Effector memory CD8-positive, alpha-beta T cell (primary cell): ENCODE measurements at places on chromosomes 6 and 20.
A peak's percentile ranks its signal among the peaks of the same experiment; 100 is the strongest.

- DNase-seq = no peak
These were observed 390.5 kb upstream of the HSF2 start for GRCh38 chr6:122009000-122009350.

GRCh38 chr6:20118892-20119291 lies 93.4 kb downstream of the MBOAT1 start:
- DNase-seq = no peak

DNA sequence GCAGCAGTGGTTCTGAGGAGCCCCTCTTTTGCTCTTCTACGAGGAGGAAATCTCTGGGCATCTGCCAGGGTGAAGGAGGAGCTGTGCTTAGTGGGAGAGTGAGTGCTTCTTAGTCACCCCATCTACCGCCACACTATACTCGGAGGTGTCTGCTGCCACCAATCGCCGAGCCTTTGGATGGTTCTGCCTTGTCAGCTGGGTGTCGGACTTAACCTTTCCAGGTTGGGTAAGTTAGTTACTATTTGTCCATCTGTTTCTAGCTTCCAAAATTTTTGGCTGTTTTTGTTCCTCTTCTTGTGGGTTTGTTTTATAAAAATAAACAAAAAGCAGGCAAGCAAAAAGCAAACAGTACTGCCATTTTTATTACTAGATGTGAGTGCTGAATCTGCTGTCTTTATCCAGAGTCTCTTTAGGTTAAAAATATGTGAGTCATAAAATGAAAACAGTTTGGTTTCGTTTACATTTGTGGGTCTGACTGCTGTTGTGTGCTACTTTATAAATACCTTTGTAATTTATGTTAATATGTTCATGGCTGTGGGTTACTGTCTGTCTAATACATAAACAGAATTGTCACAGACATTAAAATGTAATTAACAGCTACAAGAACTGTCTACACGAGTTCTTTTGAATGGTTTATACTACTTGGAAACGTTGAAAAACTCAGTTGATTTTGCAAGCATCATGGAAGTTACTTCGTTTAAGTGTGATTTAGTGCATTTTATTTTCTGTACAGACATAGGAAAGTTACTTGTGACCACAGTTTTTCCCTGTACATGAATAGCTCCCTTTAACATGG lies 89.2 kb downstream of the ARID1B start:
- peak; percentile 4 for DNase-seq

DNA sequence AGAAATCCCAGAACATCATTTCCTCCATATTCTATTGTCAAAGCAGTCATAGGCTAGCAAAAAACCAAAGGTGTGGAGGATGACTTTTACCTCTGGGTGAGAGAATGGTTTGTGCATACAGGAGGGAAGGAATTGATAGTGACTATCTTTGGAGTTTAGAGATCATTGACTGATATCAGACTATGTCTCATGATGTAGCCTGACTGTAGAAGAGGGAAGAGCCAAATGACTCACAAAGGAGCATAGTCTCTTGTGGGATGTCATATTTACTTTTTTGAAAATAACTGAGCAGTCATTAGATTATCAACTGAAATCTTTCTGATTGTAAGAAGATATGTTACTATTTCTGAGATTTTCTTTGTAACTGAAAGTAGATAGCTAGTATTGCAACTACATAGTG lies 158.5 kb downstream of the FLRT3 start:
- no peak for DNase-seq

DNA sequence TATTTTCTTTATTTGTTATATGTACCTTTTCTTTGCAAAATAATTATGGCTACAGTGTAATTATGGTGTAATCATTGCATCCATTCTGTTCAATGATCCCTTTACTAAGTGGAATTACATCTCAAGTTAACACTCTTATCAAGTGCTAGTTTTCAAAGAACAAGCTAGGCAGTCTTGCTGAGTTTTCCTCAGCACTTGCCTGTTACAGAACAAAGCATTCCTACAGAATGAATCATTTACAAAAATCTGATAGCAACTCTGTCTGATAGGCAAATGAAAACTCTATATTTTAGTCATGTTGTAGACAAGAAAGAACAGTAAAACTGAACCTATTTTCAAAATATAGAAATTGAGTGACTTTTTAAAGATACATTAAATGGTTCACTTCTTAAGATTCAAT lies 109.8 kb upstream of the POU3F2 start:
- DNase-seq = no peak

GRCh38 chr6:3419624-3420272 lies 37.1 kb downstream of the SLC22A23 start:
- DNase-seq = no peak

GRCh38 chr6:84263557-84263956 lies 36.1 kb upstream of the CEP162 start:
- DNase-seq = no peak

- DNase-seq = no peak
These were observed 718.9 kb downstream of the EPHA7 start for GRCh38 chr6:92700411-92700810.

- DNase-seq = no peak
These were observed 17.4 kb downstream of the CST7 start for GRCh38 chr20:24966317-24967012.

- no peak for DNase-seq
These were observed 65.9 kb downstream of the CEBPB start for GRCh38 chr20:50256577-50256976.

GRCh38 chr6:7629321-7629720 lies 39.3 kb downstream of the SNRNP48 start:
- DNase-seq = no peak

DNA sequence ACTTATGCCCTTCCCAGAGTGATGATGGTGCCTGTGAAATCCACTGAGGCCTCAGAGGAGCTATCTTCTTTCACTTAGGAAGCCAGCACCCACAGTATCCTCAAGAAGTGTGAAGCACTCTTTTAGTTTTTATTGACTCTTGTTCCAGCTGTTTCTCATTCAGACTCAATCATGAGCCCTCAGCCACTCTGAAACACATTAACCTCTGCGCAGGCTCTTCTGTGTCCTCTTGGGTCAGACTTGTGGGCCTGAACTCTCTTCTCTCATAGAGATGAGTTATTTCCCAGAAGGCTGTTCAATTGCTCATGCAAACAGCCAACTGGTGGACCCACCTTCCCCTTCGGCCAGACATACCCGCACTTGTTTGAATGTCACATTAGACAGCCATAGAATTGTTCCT lies 27.8 kb upstream of the PREP start:
- no peak for DNase-seq

DNA sequence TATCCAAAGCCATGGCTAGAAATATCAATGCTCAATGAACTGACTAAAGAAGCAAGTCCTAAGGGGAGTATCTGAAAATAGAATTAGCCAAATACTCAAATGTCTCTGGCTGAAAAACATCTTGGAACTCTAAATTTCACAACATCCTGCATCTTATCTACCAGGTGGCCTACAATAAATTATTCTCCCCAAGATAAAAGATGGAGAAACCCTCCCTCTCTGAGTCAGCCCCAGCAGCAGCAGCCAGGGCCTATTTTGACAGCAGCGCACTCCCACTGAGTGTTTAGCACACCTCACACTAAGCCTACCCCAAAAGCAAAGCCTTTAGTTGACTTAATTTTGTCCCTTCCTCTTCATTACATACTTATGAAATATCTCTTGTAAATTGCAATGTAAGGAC lies 5.9 kb downstream of the CALHM6 start:
- DNase-seq = no peak

GRCh38 chr6:120938876-120939472 lies 395.3 kb downstream of the TBC1D32 start:
- no peak for DNase-seq

DNA sequence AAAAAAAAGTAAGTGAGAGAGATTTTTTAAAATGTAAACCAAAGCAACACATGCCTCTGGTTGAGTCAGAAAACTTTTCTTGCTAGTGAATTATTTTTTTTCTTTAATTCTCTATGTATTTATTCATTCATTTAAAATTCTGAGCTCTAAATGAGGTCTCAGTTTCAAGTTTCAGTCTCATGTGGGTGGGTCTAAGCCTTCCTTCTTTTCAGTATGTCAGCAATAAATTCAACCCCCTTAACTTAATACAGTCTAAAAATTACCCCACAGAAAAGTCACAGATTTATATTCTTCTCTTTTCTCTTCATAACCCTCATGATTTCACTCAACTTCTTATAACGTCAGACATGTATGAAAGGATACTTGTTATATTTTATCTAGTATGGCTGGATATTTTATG lies 663.3 kb upstream of the PTCHD4 start:
- DNase-seq = no peak

DNA sequence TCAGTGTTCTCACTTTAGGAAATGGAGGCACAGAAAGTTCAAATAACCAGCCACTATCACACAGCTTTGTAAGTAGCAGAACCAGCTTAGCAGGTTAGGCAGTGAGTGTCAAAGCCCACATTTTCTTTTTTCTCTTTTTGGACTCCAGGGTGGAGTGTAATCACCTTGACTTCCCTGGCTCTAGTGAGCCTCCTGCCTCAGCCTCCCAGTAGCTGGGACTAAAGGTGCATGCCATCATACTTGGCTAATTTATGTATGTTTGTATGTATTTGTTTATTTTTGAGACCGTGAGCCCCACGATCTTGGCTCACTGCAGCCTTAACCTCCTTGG lies 7.8 kb upstream of the NCOA3 start:
- DNase-seq = no peak

- no peak for DNase-seq
These were observed 202.2 kb upstream of the CDYL start for GRCh38 chr6:4574007-4574406.

GRCh38 chr6:36129941-36130666 lies at the start of gene MAPK13:
TSS of gene MAPK13 (plus strand) at chr6:36130513. CDS start at chr6:36130583, 70 bp downstream.
- no peak for DNase-seq

DNA sequence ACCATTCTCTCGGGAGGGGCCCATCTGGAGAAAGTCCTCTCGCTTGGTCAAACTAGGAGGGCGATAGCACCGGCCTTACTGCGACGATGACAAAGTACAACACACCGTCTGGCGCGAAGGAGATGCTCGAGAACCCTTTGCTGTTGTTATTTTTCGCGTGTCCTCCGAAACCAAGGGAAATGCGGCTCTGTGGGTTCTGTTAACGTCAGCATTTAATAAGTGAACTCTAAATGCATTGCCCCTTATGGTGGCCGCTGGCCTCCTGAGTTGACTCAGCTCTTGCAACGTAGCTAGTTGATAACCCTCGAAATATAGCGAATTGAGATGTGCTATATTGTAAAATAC lies 577 bp upstream of the SCAND1 start:
- DNase-seq = peak; percentile 67

DNA sequence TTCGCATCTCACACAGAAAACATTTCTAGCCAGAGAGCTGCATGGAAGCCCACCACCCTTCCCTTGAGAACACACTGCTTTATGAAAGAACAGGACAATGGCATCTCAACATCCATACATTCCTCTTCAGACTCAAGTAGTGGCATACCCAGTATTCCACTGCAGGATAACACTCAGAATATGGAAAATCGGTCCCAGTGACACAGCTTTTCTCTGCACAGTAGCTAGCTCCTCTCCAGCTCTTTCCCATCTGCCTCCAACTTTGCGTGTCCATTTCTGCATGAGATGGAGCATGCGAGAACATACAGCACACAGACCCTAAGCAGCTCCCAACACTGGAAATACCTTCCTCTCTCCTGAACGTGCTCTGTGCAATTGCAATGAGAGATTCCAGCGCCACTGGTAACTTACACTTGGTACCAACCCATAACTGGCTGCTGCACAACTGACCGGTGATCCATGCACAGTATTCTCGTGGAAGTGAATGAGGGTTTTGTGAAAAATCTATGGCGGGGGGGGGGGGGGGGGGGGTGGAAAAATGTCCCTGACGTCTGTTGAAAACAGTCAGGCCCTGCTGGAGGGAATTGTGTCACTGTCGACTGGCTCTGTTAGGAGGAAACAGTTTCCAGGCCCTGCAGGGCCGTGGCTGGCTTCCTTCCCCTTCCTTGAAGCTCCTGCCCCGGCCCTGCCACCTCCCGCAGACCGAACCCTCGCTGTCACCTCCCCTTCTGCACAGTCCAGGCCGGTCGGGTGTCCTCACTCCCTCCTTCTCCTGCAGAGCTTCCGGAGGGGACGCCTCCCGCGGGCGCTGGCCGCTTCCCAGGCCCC lies 265.9 kb upstream of the QKI start:
- DNase-seq = no peak

DNA sequence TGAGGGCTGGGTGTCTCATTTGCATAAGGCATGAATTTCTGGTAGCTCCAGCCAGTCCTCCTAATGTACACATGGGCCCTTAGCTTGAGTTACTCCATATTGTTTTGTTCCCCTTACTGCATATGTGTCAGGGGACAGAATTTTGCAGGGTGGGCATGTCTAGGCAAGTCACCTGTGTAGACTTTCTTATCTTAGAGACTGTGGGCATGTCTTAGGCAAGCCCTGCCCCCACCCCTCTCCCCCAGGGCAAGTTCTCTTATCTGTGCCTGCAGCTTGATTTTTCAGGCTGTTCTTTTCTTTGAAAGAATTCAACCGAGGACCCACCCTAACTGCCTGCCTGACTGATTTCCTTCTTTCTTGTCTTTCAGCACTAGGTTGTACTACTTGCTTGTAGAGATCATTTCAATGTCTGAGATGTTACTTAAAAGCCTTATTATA lies 32.1 kb downstream of the NHLRC1 start:
- no peak for DNase-seq

DNA sequence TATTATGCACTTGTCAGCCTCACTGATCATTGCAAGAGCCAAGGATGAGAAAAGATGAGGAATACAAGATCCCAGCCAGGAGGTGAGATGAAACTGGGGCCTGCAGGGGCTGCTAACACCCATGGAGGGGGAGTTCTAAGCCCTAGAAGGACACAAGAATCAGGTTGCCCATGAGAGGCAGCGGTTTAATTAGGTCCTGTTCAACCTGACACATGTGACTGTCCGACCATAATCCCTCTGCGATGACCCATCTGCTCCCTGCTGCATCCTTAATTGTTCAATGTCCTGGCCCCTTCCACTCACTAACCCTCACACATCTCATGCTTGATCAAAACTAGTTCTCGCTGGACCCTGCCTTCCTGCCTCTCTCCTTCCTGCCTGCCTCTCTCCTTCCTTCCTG lies 52.2 kb upstream of the NNAT start:
- DNase-seq = no peak

DNA sequence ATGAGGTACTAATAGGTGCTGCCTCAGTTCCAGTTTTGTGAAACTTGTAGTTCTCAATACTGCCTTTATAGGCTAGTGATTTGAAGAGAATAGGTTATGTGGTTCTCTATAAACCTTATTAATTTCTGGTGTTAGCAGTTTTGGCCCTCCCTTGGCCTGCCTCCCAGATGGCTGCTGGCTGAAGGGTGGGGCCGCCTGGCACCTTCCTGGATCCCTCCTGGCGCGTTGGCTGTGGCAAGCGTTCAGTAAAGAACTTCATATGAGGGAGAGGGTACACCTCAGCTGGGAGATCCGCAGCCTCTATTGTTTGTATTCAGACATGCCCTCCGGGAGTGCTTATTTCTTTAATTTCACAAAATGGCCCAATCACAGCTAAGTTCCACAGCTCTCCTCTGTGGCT lies 51.9 kb downstream of the FAM120B start:
- DNase-seq = no peak

DNA sequence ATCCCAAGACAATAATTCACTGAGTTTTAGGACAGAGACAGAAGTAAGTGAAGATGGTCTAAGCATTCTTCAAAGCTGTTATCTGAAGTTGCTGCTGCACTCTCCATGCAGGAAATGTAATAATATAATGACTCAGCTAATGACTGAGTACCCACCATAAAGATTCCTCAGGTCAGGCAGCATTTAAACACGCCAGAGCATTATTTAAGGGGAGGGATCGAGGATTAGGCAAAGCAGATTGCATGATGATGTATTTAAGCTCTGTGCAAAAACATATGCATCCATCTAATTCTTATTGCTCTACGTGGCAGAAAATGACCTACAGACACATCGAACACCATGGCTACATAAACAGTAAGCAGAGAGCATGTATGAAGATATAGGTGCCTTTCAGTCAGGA lies 216.4 kb downstream of the UNC5CL start:
- no peak for DNase-seq

GRCh38 chr20:37714978-37715672 lies 21.3 kb downstream of the CTNNBL1 start:
- no peak for DNase-seq
